Muscle of leg (tissue), 16 donors: ENCODE measurements at places on chromosomes 1 and 21. TPM values are rescaled to one million over a fixed set of nuclear protein-coding genes. Genes with fewer than 3 reads are reported as not detected.

The MEGF6 gene
- total RNA-seq, result 20.8 TPM

DNA sequence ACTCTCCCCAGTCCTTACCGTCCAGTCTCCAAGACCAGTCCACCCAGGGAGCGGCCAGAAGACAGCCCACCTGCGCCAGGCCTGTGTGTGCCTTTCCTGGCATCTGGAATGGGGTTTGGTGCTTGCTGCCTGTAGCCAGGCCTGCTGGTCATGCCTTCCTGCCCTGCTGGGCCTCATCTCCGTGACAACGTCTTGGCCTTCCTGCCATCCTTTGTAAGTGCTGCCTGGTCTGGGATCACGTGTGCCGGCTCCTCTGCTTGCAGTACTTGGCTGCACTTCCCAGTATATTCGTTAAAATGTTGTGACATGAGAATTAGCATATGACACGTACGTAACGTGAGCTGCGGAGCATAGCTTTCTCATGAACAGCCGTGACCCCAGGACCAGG, 145.3 kb upstream of the COL6A1 start:
- no peak overlapping the region for H3K27ac ChIP-seq
- peaks cover 8% of the 10 kb centered on the region for H3K4me1 ChIP-seq
- no peak overlapping the region for H3K4me3 ChIP-seq
- H3K27me3 ChIP-seq, result no peaks in the 10 kb centered on the region

DNA sequence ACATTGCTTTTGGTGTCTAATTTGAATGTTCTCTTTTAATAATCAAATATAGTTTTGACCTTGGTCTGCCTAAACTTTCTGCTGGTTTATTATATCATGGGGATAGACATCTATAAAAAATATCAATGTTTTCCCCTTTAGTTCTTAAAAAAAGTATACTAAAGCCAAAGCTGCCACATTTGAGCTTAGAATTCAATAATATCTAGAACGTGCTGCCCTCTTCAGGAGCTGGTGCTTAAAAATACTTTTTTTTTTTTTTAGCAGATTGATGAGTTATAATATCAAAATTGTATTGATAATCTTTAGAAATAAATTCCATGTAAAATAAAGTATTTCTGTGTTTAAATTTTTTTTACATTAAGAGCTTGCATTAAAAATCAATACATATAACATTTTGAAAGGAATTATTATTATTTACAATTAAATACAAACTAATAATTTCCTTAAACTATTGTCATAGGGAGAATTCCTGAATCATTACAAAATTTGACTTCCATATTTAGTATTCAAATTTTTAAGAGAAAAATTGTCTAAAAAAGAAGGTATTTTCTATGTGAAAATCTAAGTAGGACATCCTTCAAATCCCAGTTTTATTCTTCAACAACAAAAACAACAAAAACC, 40.1 kb upstream of the ADGRL2 start:
- no peak overlapping the region for H3K4me3 ChIP-seq
- no peak overlapping the region for H3K27ac ChIP-seq
- no peaks in the 10 kb centered on the region for H3K4me1 ChIP-seq
- peak; percentile 69 for DNase-seq

- peaks cover 43% of the 10 kb centered on the region for H3K4me1 ChIP-seq
- H3K4me3 ChIP-seq, result no peak overlapping the region
- DNase-seq, result no peak
- no peaks in the 10 kb centered on the region for H3K36me3 ChIP-seq
- no peak overlapping the region for H3K27ac ChIP-seq
Observed at GRCh38 chr1:30750731-30751291, 6.8 kb downstream of the LAPTM5 start.

- H3K4me3 ChIP-seq, result no peak overlapping the region
- peaks cover 12% of the 10 kb centered on the region for H3K4me1 ChIP-seq
- H3K27me3 ChIP-seq, result no peaks in the 10 kb centered on the region
- DNase-seq, result peak; percentile 50
- peak overlapping the region; percentile 55 for H3K27ac ChIP-seq
Observed at GRCh38 chr1:243316366-243316989, 60.6 kb downstream of the SDCCAG8 start.

The MTF2 gene
- 27.0 TPM for total RNA-seq
